Stimulated activated CD4-positive, alpha-beta T cell treated with anti-CD3 and anti-CD28 coated beads, Interleukin-15, amount 100 ng/mL, for 1 hour (primary cell): ENCODE measurements at places on chromosomes 2 and 18.

DNA sequence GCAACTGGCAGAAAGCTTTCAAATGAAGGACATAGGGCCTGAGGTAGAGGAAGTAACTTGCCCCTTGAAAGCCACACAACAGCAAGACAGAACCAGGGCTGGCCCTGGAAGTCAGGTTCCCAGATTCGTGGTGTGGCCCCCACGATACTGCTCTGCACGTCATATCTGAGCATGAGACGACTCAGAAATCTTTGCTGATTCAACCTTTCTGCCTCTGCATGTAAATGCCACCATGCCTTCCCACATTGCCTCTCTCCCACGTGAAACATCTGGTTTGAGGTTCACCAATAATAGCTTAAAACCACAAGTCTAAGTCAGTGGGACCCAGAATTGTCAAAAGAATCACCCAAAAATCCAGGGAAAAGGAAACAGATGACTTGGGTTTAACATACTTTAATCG lies 214.0 kb upstream of the TRIB2 start:
- no peak for DNase-seq

- DNase-seq: no peak
These were observed 148.4 kb downstream of the EIPR1 start for GRCh38 chr2:3229221-3229620.

DNA sequence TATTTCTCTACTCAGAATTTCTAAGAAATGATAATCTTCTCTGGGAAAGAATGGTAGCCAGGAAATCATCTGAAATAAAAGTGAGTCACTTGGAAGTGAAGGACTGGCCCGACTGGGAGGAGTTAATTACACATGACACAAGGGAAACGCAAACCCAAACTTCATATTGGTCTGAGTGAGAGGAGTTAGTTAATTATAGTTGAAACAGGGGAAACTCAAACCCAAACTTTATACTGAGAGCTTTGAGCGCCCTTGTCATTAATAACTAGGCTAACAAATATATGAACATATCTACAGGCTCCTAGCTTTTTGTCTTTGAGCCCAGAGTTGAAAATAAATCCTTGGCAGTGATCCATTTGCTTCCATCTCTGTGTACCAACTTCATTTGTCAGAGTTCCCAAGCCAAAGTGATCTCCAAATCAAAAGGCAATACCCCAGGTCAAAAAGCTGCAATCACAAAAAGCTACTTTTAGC lies 187.8 kb upstream of the COL3A1 start:
- DNase-seq: no peak

DNA sequence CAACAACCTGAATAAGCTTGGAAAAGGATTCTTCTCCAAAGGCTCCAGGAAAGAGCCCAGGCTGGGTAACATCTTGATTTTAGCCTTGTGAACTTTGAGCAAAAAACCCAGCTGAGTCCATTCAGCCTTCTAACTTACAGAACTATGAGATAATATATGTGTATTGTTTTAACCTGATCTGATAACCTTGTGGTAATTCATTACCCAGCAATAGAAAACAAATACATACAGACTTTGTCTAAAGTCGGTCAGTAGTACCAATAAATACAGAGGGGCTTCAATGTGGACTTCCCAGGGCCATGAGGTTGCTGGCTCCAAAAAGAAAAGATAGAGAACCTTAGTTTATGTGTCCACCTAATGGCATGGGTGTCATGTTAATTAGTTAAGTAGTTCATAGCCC lies 191.8 kb downstream of the KCNH7 start:
- no peak for DNase-seq

DNA sequence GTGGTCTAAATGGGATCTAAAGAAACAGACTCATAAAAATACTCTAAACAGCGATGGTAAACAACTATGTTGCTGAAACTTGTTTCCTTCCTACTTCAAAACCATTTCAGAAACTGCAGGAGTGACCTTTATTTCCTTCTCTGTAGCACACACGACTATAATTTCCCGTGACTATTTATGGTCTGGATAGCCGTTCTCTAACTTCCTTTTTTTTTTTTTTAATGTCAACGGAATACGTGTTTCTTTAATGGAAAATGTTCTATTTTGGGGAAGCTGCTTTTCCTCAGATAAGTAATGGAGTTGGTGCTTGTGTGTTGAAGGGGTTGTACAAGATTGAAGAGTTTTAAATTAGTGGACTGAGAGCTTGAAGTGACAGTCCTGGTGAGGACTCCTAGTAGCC lies 224.1 kb downstream of the PHLPP1 start:
- no peak for DNase-seq

DNA sequence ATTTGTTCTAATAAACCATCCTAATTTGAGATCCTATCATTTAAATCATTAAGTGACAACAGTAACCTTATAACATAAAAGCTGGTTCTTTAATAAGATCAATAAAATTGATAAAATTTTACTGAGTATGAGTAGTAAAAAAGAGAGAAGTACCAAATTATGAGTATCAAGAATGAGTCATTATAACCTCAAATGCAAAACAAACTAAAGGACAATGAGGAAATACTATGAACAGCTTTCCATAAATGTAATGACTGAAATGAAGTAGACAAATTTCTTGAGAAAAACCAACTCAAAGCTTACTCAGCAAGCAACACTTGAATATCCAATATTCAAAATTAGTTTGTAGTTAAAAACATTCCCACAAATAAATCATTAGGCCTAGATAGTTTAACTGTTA lies 433.0 kb downstream of the ZEB2 start:
- DNase-seq: no peak

DNA sequence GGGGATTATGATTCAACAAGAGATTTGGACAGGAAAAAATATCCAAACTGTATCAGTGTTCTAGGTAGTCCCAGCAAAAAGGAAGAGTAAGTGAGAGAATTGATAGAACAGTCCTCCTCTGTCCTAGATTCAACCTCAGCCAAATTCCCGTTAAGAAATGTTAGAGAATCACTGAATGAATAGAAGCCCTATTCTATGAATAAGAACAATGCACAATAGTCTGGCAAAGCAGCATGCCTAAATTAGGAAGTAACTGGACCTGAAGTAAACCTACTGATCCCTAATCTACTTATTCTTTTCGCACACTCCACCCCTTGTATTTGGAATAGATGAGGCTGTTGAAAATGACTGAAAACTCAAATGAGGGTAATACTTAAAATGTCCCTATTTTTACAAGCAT lies 1665.5 kb downstream of the LRP1B start:
- no peak for DNase-seq

DNA sequence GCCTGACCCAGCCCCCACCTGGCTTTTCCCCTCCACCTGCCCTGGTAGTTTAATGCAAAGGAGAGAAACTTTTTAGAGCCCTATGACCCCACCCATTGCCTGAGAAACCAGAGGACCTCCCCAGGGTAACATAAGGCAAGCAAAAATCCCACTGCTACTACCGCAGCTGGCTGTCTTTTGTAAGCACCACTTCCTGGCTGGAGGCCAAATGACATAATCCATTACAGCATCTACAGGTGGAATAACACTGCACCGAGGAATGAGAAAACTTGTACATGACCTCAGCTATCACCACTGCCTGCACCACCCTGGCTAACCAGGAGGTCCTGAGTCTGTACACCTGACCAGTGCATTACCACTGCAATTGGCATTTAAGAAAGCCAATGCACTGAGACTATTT lies 149.6 kb upstream of the GALNT5 start:
- no peak for DNase-seq

- no peak for DNase-seq
These were observed 164.0 kb downstream of the MBD2 start for GRCh38 chr18:54060343-54061005.

DNA sequence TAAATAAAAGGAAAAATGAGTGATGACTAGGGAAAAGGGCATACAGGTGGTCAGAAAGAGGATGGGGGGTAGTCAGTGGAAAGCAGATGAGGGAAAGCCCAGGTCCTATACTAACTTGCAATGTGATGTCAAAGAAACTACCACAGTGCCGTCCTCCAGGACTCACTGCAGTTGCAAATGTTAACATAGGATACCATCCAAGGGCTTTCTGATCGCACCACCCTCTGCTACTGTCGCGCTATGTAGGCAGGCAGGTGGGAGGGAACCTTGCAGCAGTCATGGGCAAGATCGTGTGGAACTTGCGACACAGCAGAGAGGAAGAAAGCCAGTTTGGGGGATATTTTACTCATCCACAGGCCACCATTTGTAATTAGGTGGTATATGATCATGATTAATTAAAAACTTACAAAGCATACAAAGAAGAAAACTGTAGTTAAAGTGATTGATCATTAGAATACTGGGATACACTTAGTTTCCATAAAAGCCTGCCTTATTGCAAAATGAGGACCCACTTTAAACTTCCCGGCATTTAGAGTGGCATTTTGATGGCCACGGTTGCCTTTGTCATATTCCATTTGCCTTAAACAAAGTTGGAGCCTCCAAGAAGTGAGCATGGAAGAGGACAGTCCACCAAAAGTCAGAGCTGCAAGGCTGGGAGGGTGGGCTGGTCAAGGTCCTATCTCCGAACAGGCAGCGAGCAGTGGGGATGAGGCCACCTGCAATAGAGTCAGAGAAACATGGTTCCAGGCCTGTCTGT lies 8.5 kb upstream of the ROCK2 start:
- no peak for DNase-seq

DNA sequence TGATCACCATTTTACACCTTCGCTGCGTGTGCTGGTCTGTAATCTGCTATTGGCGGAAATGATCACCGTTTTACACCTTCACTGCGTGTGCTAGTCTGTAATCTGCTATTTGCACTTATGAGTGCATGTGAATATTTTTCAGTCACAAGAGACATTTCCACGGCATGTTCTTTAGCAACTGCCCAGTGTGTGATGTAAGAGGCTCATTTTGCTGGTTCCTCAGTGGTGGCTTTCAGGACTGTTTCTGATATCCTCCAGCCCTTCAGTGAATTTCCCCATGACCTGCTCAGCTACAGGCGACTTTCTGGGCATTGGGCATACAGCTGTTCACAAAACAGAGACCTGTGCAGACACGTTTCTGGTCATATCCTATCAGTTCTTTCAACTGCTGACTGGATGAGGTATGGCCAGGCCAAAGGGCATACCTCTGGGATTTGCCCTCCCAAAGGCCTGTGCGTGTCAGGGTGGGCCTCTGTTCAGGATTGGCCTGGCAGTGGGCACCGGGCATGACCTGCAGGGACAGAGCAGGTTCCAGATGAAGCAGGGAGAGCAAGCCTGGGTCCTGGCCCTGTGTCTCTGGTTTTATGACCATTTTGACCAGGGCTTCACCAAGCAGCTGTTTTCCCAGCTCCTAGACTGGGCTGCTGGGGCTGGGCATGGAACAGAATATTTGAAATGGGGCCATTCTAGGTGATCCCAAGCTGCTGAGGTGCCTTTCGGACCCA lies 521 bp upstream of the PROM2 start:
- DNase-seq: no peak

GRCh38 chr2:239773228-239774141 lies 251.7 kb downstream of the NDUFA10 start:
- no peak for DNase-seq

DNA sequence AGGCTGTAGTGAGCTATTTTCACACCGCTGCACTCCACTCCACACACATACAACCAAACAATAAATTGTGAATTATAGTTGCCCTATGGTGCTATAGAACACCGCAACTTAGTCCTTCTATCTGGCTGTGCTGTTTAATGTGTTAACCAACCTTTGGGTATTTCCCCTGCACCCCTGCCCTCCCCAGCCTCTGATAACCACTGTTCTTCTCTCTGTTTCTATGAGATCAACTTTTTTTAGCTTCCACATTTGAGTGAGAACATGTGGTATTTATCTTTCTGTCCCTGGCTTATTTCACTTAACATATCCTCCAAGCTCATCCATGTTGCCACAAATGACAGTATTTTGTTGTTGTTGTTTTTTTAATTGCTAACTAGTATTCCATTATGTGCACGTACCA lies 32.5 kb downstream of the TET3 start:
- DNase-seq: no peak

- DNase-seq: no peak
These were observed 151.4 kb upstream of the NABP1 start for GRCh38 chr2:191526536-191526935.

- no peak for DNase-seq
These were observed 92.5 kb upstream of the CXCR4 start for GRCh38 chr2:136210455-136210805.

DNA sequence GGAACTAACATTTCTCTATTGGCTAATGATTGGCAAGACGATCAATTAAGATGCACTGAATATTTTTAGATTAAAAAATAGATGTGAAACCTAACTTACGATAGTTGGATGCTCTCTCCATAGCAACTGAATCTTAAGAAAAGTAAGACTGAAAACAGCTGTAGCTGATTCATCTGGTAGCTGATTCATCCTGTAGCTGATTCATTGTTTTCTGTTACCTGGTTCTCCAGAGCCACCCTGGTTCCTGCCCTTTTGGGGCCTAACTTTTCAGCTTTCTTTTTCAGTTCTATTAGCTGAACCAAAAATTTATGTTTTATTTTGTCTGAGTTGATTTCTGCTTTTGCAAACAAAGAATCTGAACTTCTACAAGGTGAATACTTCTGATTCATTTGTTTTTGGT lies 22.7 kb upstream of the SPR start:
- no peak for DNase-seq

DNA sequence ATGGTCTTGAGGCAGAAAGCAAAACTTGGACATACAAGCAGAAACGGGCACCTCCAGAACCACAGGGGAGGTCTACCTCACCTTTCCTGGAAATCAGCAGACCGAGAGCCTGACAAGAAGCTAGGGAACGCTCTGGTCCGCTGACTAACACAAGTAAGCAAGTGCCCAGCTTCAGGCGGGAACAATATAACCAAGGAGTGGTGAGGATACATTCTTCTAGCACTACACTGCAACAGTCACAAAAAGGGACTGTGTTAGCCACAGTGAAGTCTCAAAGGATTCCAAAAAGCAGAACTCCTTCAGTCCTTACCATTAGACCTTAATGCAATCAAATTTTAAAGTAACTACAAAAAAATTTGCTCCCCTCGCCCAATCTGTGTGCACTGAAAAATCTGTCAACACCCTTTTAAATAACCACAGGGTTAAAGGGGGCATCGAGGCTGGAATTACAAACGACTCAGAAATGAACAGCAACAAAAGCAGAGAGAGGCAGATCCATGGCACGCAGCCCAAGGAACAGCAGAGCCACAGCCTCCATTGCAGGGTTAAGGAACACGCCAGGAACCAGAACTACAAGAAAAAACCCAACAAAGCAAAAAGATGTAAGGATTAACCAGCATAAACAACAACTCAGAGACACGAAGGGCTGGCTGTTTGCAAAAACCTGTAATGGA lies 7.1 kb downstream of the THAP4 start:
- no peak for DNase-seq

GRCh38 chr2:222038067-222038802 lies 260.6 kb downstream of the PAX3 start:
- DNase-seq: no peak

GRCh38 chr2:16321256-16321655 lies 344.4 kb downstream of the CYRIA start:
- no peak for DNase-seq

GRCh38 chr2:6937157-6937556 lies 19.9 kb downstream of the RNF144A start:
- no peak for DNase-seq

- no peak for DNase-seq
These were observed 218.4 kb downstream of the TMEM163 start for GRCh38 chr2:134500211-134500935.

DNA sequence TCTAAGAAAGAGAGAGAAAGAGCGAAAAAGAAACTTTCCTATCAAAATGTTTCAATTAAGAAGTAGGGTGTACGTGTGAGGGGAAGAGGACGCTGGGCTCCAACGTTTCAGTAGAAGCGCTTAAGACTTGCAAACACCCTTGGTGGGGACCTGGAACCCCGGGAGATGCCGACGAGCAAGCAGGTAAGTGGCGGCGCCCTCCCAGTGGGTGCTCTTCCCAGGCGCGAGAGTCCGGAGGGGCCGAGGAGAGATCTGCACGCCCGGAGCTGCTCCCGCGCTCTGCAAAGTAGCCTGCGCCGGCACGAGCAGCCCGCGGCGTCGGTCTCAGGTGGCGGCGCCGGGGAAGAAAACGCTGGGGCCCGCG lies 678 bp upstream of the OTX1 start:
- no peak for DNase-seq
